ENCODE measurements at places on chromosomes 7 and 10.

GRCh38 chr10:88095223-88095721 is 231.8 kb downstream of the PTEN start:
- no peak for DNase-seq

DNA sequence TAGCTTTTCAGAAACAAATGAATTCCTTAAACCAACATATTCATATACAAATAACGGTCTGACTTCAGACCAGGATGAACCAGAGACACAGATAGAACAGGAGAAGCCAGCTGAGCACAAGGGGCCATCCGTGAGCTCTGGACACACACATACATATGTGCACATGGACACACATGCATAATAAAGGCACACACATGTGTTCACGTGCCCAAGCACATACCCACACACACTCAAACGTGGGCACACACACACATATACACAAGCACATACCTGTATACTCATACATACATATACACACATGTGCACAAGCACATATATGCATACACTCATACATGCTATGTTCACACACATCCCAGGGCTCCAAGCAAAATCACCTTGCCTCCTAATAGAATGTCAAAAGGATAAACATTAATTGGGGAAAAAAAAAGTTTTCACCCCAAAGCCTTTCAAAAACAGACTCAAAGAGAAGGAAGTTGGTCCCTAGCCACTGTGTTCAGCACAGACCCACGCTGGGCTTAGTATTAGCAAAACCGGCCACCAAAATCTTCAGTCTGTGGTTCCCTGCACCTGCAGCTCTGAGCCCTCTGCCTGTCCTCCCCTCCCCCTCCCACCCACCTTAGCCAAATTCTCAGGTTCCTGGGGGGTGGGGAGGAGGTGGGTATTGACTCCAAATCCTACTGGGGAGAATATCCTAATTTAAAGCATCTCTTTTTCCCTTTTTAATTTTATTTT is 100.4 kb upstream of the MACROH2A2 start:
- no peak for DNase-seq

- DNase-seq = no peak
Measured at GRCh38 chr10:5467207-5467535, 32.2 kb downstream of the CALML5 start.

- DNase-seq = no peak
Measured at GRCh38 chr10:114323023-114323422, 81.3 kb downstream of the AFAP1L2 start.

GRCh38 chr7:39810204-39810642 is 139.8 kb upstream of the CDK13 start:
- DNase-seq = no peak

DNA sequence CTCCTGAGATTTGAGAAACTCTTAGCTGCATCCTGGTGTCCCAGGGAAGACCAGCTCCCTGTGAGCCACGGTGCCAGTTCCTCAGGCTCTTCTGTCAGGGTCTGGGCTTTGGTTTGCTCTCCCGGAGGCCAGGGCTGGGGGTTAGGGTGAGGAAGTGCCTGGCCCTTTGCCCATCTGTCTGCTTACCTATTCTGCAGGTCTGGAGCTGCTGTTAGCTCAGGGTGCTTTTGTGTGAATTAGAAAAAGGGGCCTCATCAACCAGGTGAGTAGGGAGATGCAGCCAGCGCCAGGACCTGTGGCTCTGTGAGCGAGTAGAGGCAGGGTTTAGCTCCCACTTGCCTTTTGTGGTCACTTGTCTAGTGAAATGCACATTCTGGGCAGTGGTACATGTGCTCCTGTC is 109.4 kb downstream of the DOCK1 start:
- DNase-seq = no peak

- DNase-seq = no peak
Measured at GRCh38 chr7:27575613-27576012, 87.1 kb downstream of the HIBADH start.

DNA sequence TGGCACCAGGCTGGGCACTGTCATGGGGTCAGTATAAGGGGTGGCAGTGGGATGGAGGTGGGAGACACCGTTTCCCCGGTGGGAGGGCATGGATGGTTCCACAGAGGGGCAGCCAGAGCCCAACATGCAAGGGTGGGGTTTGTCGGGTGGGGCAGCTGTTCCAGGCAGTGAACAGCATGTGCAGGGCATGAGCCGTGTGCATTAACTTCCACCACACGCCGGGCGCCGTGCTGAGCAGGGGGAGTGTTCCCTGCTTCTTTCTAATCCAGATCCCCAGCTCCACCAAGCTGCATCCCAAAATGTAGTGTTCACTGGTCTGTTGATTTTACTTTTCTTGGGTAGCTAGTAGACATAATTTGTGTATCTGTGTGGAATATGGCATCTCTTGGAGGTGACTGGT is 29.3 kb downstream of the ADRA2A start:
- DNase-seq = no peak

DNA sequence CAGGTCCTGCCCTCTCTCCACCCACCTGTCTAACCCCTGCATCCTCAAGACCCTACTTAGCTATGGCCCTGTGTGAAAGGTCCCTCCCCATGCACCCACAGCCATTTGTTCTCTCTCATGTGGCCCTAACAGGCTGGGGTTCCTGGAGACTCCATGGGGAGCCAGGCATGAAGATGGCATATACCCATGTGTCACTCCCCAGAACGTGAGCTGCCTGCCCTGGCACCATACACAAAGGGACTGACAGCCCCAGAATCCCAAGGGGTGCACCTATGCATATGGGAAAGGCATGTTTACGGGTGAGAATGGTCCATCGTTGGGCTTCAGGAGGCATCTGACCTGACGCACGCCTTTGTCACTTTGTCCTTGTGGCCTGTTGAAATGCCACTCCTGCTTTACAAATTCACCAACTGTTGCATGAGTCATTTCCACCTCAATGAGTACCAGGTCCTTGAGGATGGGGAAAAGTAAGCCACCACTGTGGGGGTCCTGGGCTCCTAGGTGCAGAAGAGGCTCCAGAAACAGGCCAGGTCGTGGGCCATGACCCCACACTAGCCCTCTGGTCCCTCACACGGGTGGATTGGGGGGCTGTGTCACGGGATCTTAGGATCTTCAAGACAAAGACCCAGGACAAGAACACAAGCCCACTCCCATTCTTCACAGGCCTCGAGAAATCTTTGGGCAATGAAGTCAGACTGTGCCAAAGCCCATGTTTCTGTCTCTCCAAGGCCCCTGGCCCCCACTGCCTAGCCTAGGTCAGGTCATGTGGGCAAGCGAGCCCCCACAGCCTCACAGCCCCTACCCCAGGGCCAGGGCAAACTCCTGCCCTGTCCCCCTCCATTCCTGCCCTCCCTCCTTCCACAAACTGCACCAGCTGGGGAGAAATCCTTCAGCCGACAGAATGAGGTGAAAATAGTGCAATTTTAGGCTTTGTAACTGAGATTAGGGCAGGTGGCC is 8.6 kb downstream of the GPRIN2 start:
- DNase-seq = no peak

DNA sequence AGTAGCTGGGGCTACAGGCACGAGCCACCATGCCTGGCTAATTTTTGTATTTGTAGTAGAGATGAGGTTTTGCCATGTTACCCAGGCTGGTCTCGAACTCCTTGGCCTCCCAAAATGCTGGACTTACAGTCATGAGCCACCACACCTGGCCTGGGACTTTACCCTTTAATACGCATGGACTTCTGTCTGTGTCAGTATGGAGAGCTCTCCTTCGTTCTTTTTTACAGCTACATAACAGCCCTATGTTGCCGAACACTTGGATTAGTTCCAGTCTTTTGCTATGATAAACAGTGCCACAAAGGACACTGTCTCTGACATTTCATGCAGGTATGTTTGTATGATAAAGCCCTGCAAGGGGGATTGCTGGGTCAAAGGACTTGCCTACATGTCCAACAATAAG is 10.9 kb upstream of the OAT start:
- no peak for DNase-seq

DNA sequence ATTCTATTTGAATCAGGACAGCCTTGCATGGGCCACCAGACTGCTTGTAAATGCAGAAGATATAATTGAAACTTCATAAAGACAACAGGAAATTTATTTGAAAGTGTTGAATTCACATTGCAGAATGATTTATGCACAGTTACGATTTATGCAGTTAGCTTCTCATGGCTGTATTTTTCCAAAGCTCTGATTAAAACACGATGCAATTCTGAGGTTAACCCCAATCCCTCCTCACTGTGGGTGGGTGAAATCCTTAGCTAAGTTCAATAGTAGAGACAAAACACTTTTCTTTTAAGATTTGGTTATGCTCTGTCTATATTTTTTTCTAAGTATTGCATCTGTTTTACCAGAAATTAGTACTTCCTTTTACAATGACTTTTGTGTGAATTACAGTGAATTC is 728.8 kb upstream of the IGFBP3 start:
- no peak for DNase-seq

- DNase-seq = no peak
Measured at GRCh38 chr7:71925663-71926062, 486.5 kb downstream of the CALN1 start.

DNA sequence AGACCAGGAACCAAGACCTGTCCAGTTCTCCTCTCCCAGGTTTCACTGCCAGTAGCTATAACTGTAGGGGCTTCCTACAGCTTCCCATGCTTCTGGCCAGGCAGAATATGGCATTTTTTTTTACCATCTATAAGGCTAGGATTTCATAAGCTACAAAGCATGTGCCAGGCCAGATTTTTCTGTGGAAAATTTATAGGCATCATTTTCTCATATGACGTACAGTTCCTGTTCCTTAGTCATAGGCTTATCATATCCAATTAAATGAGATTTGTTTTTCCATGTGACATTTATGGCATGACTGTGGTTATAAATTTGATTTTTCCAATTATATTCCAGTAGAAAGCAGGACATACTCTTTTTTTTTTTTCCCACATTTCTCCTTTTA is 208.6 kb upstream of the NPY start:
- DNase-seq = no peak

Measured in GOT3 (cell line).